Fibroblast of skin of left quadriceps (primary cell): ENCODE measurements at places on chromosomes 12 and 14.

GRCh38 chr14:64201296-64201695 lies 92.9 kb downstream of the ESR2 start:
- no peak for DNase-seq

DNA sequence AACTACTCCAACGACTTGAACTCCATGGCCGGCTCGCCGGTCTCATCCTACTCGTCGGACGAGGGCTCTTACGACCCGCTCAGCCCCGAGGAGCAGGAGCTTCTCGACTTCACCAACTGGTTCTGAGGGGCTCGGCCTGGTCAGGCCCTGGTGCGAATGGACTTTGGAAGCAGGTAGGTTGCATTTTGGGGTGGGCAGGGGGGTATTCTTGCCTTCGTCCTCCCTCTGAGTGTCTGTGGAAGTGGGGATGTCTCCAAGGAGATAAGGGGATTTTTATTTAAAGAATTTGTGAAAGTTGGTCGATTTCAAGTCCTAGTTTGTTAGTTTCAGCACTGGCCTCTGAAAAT lies 1.3 kb downstream of the ASCL1 start:
- no peak for DNase-seq

DNA sequence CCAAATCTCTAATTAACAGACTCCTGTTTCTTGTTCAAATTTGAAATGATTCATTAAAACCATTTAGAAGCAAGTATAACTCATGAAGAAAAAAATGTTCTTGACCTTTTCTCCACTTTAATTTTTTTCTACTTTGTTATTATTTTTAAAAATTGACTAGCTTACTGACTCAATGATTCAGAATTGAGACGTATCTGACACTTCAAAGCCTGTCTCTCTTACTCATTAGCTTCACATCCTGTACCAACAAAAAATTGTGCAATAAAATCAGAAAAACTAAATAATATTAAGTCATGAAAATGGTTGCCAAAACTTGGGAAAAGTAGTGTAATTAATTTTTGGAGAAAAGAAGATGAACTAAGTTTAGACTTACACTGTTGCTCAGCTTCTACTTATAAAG lies 331.2 kb downstream of the SLC16A7 start:
- DNase-seq = no peak

- no peak for DNase-seq
These were observed 35.8 kb upstream of the PPP1R13B start for GRCh38 chr14:103883263-103883523.
